ENCODE measurements at places on chromosomes 1 and 21. TPM values are rescaled to one million over a fixed set of nuclear protein-coding genes. Genes with fewer than 3 reads are reported as not detected.

FAM72B gene
- 12.3 TPM for total RNA-seq

LRRC7 gene
- under 0.01 TPM for total RNA-seq

AQP10 gene
- total RNA-seq, result not detected

SPRR2E gene
- total RNA-seq, result not detected

NHLH1 gene
- total RNA-seq, result not detected

ACTN2 gene
- not detected for total RNA-seq

TEKT2 gene
- total RNA-seq, result 0.89 TPM

MASP2 gene
- total RNA-seq, result not detected

VSIG8 gene
- total RNA-seq, result not detected

VTCN1 gene
- not detected for total RNA-seq

HUNK gene
- 0.34 TPM for total RNA-seq

UTS2 gene
- 0.17 TPM for total RNA-seq

RCAN3 gene
- total RNA-seq, result 4.2 TPM

NEXN gene
- 9.2 TPM for total RNA-seq

HSD11B1 gene
- total RNA-seq, result 20.5 TPM

C4BPA gene
- not detected for total RNA-seq

All from bronchus fibroblast of lung (primary cell).